ENCODE measurements at places on chromosomes 7 and 10.

GRCh38 chr7:82289152-82289535 is 154.4 kb downstream of the CACNA2D1 start:
- no peak for DNase-seq

- no peak for DNase-seq
Observed at GRCh38 chr10:31776159-31776558, 152.5 kb downstream of the ARHGAP12 start.

DNA sequence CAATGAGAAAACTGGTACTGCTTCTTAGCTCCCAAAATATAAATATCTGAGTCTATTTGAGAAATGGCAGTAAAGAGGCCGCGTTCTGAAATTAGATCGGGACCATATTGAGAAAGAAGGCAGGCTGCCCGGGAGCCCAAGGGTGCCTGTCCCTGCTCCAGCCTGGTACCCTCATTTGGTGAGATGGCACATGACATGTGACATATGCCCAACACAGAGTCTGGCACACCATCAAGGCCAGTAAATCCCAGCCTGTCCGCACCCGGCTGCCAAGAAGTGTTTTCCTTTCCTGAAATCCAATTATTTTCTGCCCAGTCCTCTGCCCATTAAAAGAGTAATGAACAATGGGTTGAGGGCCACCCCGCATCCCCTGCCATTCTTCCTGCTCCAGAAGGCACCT is 66.4 kb downstream of the CDH23 start:
- no peak for DNase-seq

GRCh38 chr7:157397036-157397720 is 60.4 kb downstream of the DNAJB6 start:
- DNase-seq, result no peak

GRCh38 chr7:23284871-23285270 is 14.3 kb upstream of the MALSU1 start:
- DNase-seq, result no peak

DNA sequence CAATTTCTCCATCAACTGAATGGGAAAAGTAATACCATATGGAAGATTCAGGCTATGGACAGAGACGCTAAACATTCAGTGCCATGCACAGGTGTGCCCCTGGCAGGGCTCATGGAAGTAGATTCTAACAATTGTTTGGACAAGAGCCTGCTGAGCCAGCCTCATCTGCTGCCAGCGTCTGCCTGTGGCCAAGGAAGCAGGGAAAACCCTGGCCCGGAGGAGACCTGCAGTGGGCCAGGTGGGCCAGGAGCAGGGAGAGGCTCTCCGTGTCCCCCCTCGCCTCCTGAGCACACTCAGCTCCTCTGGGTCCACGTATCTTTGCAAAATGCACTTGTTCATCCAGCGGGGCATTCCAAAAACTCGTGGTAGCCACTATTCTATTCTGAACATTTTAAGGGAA is 130.1 kb downstream of the TCERG1L start:
- DNase-seq, result no peak

GRCh38 chr10:124701435-124701834 is 42.7 kb downstream of the FAM53B start:
- DNase-seq, result no peak

- DNase-seq, result no peak
Observed at GRCh38 chr10:75098902-75099673, 12.4 kb upstream of the SAMD8 start.

DNA sequence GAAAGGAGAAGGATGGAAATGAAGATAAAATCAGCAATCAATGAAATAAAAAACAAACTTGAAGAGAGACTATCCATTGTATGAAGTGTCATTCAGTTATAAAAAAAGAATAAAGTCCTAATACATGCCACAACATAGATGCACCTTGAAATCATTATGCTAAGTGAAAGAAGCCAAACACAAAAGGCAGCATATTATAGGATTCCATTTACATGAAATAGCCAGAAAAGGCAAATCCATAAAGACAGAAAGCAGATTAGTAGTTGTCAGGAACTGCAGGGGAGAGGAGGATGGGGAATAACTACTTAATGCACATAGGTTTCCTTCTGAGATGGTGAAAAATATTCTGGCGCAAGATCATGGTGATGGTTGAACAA is 6.6 kb upstream of the PON1 start:
- no peak for DNase-seq
